HS-27A (cell line): ENCODE measurements at places on chromosomes 4 and X.
A peak's percentile ranks its signal among the peaks of the same experiment; 100 is the strongest.

DNA sequence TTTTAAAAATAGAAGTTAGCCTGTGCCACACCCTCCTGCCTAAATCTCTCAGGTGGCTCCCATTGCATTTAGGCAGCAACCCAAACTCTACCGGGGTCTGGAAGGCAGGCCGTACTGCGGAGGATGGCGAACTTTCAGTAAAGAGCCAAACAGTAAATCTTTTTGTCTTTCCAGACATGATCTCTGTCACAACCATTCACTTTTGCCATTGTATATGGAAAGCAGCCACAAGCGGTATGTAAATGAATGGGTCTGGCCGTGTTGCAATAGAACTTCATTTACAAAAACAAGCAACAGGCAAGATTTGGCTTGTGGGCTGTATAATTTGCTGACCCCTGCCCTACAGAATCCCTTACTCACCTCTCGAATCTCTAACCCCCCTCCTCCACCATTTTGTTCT lies 3.3 kb downstream of the RADX start:
- no peak for DNase-seq

DNA sequence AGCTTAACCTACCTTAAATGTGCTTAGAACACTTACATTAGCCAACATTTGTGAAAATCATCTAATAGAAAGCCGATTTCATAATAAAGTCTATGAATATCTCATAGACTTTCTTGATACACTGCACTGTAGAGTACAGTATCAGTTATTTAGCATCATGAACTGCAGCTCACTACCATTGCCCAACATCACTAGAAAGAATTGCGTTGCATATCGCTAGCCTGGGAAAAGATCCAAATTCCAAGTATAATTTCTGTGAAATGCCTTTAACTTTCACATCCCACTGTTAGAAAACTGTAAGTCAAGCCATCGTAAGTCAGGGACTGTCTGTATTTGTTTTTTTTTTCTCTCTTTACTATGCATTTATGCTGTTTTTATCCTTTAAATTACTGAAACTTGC lies 918.6 kb upstream of the PABPC4L start:
- no peak for DNase-seq

- peak; percentile 36 for DNase-seq
These were observed 101.2 kb downstream of the ZNF674 start for GRCh38 chrX:46444011-46444410.

- DNase-seq, result no peak
These were observed 30.4 kb downstream of the CLDN34 start for GRCh38 chrX:9997524-9997923.

DNA sequence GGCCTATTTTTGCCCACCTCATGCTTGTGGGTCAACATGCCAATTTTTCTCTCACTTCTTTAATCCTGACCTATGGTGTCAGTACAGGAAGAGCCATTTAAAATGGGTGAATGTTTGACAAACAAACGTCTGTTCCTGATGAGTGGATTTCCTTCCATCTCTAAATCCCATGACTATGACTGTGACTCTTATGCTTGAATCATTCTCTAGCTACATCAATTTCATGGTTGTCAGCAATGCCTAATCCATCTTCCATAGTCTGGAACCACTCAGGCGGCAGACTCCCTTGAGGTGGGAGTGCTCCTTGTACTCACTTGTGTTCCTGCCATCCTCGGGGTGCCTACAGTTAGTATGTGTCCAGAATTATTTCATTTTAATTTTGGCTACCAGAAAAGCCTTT lies 194.9 kb upstream of the RPS6KA3 start:
- no peak for DNase-seq

GRCh38 chr4:150976478-150977118 lies 38.5 kb downstream of the LRBA start:
- no peak for DNase-seq
